SW480 (cell line): ENCODE measurements at places on chromosomes 1 and 21.

- peak; percentile 5 for DNase-seq
Observed at GRCh38 chr1:177567393-177567792, 396.6 kb downstream of the BRINP2 start.

GRCh38 chr1:42392255-42392654, 11.7 kb downstream of the RIMKLA start:
- no peak for DNase-seq

DNA sequence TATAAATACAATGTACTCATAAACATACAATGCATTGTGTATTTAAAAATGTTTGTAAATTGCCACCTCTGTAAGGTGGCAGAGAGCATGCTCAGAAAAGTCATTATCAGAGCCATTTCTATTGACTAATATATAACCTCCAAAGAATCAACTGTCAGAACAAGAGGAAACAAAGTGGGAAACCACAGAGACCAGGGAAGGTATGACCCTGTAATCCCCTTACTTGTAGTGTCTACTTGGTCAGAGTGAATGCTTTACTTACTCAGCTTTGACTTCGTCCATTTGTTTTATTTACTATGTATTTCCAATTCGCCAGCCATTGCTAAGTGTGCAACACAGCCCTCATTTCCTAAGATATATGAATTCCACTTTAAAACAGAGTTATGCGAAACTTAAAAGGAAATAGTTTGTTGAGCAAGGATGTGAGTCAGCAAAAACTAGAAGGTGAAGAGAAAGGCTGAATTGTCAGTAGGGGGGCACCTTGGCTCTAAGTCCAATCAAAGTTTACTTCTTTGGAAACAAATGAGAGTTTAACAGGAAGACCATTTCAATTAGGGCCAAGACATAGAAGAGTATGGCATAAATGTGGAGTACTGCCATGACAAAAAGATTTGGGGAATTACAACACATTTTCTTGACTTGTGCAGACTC, 671.7 kb upstream of the PTBP2 start:
- DNase-seq: no peak

- no peak for DNase-seq
Observed at GRCh38 chr1:208027861-208028260, 116.9 kb upstream of the CD34 start.

DNA sequence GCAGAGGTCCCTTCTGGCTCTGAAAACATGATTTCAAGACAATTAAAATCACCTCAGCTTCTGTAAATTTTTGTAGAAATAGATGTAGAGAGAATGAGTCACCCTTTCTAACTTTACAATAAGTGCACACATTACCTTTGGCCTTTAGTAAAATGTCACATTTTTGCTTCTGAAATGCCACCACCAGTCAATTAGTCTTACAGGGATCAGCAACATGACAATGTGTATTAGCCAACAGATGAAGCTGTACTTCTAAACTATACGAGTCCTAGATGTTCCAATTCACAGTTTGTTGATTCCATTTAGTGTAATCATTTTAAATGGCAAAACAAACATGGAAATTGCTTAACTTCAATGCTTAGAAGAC, 23.1 kb downstream of the C21orf91 start:
- DNase-seq: no peak

GRCh38 chr1:243287652-243288051, 31.8 kb downstream of the SDCCAG8 start:
- DNase-seq: no peak

GRCh38 chr1:182359645-182360044, 31.9 kb downstream of the GLUL start:
- no peak for DNase-seq

DNA sequence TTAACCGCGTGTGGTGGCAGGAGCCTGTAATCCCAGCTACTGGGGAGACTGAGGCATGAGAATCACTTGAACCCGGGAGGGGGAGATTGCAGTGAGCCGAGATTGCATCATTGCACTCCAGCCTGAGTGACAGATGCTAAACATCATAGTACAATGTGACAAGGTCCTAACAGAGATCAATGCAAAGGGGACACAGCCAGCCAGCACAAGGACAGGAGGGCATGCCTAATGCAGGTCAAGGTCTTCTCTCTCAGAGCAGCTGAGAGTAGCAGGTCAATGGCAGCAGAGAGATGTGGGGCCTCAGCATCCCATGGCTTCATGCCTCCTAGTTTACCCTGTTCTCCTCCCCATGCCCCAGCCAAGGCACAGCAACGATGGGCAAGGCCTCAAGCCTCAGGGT, 3.0 kb upstream of the SMIM11 start:
- no peak for DNase-seq

GRCh38 chr1:3945916-3946840, 46.1 kb upstream of the C1orf174 start:
- no peak for DNase-seq

DNA sequence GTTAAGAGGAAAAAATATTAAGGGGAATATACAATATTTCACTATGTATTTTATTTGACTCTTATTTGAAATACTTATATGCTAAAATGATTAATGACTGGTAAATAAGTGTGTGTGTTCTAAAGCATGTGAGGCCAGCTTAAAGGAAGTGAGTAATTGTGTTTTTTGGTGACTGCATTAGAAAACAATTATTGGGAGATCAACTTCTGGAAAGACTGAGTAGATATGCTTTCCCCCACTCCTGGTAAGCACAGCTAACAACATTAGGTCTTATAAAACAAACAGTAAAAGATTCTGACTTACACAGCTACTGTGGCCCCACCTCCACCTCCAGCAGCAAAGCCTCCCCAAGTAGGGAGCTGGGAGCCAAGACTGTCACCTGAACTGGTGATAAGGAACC, 403.0 kb downstream of the SRGAP2C start:
- no peak for DNase-seq

- peak; percentile 76 for DNase-seq
Observed at GRCh38 chr1:220370041-220370700, 97.9 kb upstream of the RAB3GAP2 start.

DNA sequence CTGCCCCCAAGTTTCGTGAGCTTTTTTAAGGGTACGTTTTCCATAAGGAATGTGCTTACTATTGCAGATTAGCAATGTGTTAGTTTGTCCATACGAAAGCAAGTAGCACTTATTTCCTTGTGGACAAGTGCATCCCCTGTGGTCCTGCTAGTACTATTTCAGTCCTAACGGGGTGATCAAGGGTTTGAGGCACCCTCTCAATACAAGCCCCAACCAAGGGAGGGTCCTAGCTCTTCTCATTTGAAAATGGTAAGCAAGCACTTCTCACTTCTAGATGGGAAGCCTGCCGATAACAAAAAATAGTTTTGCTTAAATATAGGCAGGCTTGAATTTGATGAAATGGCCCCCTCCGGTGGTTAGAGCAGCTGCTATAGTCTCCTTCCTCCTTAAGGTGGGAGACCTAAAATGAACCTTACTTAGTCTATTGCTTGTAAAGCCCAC, 64.0 kb upstream of the HMCN1 start:
- DNase-seq: peak; percentile 6

GRCh38 chr21:25304611-25305010, 302.7 kb downstream of the MRPL39 start:
- DNase-seq: no peak

DNA sequence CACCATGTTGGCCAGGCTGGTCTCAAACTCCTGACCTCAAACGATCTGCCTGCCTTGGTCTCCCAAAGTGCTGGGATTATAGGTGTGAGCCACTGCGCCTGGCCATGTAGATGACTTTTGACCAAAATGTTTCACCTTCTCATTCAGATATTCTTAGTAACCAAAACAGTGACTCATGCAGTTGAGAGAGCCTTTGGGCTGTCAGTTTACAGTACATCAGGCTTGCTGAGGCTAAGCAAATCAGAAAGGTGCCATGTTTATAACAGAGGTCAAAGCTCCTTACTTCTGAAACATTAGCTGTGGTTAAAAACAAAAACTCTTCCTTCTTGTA, 21.0 kb downstream of the CNIH4 start:
- DNase-seq: no peak
